ENCODE measurements at places on chromosomes 4 and X.

GRCh38 chr4:116118221-116118620 is 967.2 kb downstream of the TRAM1L1 start:
- peak; percentile 89 for DNase-seq

GRCh38 chr4:101169044-101170014 is 178.0 kb downstream of the PPP3CA start:
- DNase-seq, result peak; percentile 15

DNA sequence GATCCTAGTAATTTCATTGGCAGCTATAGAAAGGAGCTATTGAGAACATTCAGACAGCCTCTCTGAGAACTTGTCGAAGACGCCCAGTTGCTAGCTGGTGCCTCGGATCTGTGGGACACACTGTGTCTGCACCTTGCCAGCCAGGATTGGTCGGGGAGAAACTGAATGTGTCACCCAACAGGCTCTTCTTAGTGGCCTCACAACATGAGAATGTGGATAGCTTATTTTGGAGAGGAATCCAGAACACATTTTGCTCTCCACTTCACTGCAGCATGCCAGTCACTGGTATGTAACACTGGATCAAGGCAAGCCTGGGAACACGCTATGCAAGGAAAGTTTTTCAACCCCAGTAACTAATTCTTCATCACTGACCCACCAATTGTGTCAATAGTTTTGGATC is 89.5 kb upstream of the TRPC3 start:
- DNase-seq, result no peak

DNA sequence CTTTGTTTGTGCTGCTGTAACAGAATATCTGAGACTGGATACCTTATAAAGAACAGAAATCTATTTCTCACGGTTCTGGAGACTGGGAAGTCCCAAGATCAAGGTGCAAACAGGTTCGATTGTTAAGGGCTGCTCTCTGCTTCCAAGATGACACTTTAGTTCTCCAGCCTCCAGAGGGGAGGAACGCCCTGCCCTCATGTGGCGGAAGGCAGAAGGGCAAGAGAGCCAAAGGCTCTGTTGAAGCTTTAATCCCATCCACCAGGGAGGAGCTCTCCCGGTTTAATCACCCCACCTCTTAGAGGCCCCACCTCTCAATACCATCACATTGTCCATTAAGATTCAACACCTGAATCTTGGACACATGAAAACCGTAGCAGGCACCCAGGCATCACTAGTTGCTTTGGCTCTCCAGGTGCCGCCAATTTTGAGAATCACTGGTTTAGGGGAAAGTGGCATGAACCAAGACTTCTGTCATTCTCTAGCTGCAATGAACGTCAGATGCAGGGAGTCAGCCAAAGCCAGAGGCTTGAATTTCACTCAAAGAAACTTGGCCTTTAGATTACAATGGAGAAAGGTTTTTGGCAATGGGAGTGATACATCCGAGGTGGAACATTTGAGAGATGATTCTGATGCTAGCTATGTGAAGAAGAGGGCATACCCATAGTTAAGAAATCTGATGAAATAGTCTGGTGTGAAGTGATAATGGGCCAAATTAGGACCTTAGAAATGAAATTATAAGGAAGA is 15.7 kb downstream of the FHL1 start:
- DNase-seq, result no peak

- DNase-seq, result no peak
These were observed 35.9 kb upstream of the GUCY1B1 start for GRCh38 chr4:155722816-155723499.

DNA sequence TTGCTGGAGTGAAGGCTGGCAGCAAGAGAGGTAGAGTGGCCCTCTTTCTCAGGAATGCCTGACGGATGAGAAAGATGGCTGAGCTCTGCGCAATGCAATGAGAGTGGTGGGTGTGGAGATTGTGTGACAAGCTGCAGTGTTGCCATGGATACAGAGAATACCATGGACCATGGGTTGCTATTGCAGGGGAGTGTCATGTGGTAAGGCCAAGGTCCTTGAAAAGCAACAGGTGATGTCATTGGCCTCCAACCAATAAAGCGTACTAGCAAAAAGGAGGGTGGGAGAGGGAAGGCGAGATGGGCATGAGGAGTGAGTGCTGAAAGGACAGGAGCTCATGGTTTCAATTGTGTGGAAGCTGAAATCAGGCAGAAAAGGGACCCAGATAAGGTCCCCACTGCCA is 1.8 kb downstream of the PNMA5 start:
- no peak for DNase-seq

GRCh38 chr4:116515959-116516358 is 569.4 kb downstream of the TRAM1L1 start:
- no peak for DNase-seq

GRCh38 chrX:141811438-141811837 is 26.7 kb upstream of the MAGEC3 start:
- DNase-seq, result no peak

- DNase-seq, result no peak
These were observed 22.8 kb downstream of the MFAP3L start for GRCh38 chr4:170003071-170004070.

DNA sequence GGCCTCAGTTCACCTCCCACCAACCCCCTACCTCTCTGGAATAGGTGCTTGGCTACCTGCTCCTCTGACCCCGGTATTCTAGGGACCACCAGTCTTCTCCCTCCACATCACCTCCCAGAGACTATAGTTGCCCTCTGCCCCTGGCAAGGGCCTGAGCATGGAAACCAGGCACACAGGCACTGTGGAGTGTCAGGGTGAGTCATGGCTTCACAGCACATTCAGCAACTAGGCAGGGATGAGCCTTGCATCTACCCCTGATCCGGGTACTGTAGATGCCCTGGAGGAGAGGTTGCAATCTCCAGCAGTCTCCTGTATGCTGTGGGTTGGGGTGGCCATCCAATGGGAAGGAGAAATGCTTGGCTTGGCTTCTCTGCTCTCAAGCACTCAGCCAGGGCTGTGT is 472.7 kb downstream of the IDS start:
- no peak for DNase-seq

DNA sequence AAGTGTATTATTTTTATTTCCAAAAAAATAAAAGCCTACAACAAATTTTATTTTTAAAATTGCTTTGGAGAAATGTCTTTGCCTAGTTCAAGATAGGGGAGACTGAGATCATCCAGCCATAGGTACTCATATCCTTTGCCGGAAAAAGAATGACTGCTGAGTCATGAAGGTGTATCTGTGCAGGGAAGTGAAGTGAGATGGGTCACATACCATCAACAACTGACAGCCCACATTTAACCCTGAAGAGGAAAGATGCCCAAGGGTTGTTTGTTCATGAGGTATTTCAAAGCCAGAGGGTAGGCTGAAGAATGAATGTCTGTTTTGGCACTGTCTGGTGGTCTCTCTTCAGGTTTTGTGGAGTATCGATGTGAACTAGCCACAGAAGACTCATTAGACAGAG is 106.7 kb upstream of the TTC29 start:
- no peak for DNase-seq

GRCh38 chr4:156335721-156336120 is 382.1 kb upstream of the CTSO start:
- DNase-seq, result no peak

GRCh38 chr4:40379248-40379647 is 44.1 kb downstream of the CHRNA9 start:
- no peak for DNase-seq

DNA sequence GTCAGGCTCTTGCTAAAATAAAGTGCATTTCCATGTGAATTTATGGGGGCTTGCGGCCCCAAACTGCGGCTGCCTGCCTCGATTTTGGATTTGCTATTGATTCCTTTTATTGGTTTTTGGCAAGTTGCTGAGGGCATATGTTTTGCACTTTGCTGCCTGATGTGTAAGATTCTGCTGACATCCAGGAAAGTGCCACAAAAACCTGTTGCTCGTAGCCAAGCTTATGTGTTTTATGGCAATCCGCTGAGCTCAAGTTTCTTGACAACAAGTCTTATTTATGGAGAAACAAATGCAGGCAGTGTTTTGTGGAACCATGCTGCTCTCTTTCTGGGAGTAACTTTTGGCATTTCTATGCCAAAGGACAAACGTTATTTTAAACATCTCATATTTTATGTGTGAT is 97.3 kb upstream of the DDIT4L start:
- no peak for DNase-seq

- DNase-seq, result no peak
These were observed 63.5 kb downstream of the TMEM131L start for GRCh38 chr4:153529646-153530045.

DNA sequence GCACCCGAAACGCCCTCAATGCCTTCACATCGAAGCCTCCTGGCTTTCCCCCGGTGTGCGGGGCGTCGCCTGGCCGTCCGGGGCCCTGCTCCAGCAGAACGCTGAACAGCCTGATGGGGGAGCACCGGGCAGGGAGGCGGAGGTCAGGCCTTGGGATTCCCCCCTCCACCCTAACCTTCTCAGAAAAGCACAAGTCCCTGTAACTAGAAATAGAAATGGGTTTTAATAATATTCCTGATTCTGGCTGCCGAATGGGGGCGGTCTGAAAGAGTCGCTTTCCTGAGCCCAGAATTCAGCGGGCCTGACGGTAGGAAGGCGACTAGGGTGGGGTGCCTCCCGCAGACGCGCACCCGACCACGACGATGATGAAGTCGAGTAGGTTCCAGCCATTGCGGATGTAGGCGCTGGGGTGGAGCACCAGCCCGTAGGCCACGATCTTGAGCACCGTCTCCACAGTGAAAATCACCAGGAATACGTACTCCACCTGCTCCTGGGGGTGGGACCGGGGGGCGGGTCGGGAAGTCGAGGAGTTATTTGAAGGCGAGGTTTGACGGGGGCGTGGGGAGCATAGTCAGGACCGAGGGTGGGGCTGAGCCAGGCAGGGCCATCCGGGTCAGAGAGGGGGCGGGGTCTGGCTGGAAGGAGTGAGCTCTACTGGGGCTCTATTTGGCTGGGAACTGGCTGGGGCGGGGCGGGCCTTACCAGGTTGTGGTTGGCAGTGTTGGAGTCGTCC is 2.5 kb downstream of the CACNA1F start:
- DNase-seq, result no peak

DNA sequence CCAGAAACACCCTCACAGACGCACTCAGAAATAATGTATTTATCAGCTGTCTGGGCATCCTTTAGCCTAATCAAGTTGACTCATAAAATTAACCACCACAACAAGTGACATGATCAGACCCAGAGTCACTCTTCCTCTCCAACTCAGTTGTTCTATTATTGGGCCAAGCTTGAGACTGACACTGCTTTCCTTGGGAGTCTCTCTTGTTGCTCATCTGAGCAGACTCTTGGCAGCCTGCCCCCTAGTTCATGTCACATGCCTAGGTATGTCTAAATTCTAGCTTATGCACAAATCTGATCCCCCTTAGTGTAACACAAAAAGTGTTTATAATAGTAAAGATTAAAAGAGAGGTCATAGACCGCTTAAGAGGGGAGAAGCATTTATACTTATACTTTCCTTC is 72.6 kb upstream of the ADAMTS3 start:
- DNase-seq, result no peak

GRCh38 chr4:13704761-13705160 is 77.2 kb upstream of the BOD1L1 start:
- no peak for DNase-seq

GRCh38 chrX:283115-283845 is 2.1 kb downstream of the PLCXD1 start:
- DNase-seq, result no peak

DNA sequence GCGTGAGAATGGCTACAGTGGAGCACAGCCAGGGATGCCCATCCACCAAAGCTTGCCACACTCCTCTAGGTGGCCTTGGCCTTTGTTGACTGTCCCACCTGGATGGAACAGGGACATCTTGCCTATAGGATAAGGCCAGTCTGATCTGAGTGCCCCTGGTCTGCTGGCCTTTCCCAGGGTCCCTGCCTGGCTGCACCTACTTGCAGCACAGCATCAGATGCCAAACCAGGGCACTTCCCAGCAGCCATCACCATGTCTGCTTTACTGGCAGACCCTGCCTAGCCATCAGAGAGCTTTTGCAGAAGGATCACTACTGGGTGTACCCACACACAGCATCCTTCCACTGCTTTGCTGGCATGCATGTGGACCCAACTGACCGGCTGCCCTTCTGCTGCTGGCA is 143.2 kb downstream of the GABRA3 start:
- no peak for DNase-seq

DNA sequence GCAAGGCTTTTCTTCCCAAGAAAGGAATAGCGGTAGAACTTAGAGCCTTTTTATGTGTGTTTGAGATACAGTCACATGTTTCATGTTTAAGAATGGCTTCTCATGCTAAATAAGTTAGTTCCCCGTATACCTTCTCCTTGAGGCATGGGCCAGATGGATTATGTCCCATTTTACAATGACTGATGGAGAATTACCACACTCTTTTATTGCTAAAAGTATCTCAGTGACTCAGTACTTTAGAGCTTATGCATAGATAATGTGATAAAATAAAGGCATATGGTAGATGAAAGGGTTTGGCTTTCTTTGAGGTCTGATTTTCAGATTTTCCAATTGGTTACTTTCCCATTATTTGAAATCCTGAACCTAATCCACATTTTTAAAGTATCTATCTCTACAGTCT is 121.8 kb upstream of the BMPR1B start:
- no peak for DNase-seq

DNA sequence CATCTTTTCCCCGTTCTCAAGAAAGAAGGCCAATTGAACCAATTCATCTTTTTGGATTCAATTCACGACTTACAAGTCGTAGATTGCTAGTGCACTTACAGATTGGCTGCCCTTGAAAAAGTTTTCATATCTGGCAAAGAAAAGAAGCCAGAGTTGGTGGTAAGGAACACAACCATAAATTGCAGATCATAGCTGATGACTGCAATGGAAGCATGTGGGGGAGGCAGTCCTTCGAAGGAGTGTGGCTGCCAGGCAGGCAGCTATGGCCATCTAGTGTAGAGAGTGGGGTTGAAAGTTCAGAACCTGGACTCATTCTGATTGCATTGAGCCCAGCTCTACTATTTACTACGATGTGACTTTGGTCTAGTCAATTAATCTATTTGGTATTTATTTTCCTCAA is 4.5 kb downstream of the GPM6A start:
- peak; percentile 53 for DNase-seq

- no peak for DNase-seq
These were observed 39.0 kb downstream of the FAM53A start for GRCh38 chr4:1644891-1645657.

DNA sequence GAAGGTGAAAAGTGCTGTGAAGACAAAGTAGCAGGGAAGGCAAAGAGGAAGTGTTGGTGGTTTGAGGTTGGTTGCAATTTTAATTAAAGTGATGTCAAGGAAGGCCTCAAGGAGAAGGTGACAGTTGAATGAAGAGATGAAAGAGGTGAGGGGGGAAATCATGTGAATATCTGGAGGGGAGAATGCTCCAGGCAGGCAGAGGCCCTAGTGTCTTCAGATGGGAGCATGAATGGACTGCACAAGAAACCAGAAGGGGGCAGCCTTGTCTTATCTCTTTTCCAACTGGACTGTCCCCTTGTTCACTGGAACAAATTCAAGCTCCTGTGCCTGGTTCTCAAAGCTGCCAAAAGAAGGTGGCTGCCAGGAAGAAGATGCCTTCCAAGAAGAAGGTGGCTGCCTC is 68.4 kb downstream of the MAOB start:
- peak; percentile 51 for DNase-seq

DNA sequence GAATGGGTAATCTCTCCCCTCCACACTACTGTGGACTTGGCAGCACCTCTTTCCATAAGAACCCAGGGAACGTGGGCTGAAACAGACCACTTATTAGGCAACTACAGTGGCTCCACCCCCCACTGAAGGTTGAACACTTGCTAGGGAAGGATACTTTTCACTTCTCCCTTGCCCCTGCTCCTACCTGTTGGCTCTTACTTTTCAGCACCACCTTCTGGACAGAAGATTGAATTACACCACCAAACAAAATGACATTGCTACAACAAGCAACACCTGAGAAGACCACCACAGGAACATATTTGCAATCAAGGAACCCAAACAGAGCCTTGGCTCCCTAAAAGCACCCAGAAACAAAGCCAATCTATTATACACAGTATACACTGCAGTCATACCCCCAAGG is 132.1 kb upstream of the CXCL13 start:
- no peak for DNase-seq
